Stimulated activated CD4-positive, alpha-beta T cell treated with anti-CD3 and anti-CD28 coated beads, Interleukin-1b, Interleukin-23, amount 100 ng/mL, for 1 hour (primary cell): ENCODE measurements at places on chromosomes 6 and 20.

GRCh38 chr20:53013847-53014246 is 41.7 kb downstream of the TSHZ2 start:
- no peak for DNase-seq

DNA sequence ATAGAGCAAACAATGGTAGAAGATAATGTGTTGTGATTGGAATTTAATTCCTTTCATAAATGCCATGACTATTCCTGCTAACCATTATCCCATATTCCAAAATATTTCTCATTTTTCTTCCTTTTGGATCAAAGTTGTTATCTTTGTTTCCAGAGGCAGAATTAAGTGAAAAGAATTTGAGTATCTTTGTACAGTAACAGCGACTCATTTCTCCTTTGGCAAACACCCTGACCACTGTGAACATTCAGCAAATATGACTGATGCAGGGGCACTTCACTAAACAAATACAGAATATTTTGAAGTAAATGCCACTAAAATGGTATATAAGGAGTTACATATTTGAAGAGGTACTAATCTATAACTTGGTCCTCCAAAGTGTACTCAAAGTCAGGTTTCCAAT is 105.0 kb upstream of the LAMP5 start:
- no peak for DNase-seq

DNA sequence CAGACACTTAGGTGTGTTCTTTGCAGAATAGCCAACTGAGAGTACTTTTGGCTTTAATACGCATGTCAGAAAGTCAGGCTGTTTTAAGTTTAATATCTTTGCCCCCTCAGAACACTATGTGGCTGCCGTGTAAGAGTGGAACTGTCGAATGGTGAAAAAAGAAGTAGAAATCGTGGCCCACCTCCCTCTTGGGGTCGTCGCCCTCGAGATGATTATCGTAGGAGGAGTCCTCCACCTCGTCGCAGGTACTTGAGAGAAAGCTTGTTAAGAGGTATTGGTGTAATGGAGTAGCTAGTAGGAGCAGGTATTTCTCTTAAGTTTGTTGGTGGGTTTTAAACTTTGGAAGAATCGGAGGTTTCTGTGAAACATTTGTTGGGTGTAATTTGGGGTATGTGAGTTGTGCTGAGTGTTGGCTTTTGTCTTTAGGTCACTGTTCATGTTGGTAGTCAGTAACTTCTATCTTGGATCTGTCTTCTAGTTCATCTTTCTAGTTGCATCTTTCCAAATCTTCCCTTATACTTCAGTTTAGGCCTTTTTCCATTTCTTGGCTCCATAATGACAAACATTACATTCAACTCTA is 4.7 kb downstream of the SRSF3 start:
- DNase-seq: no peak

- DNase-seq: no peak
Observed at GRCh38 chr6:158629367-158630221, 14.9 kb downstream of the DYNLT1 start.

DNA sequence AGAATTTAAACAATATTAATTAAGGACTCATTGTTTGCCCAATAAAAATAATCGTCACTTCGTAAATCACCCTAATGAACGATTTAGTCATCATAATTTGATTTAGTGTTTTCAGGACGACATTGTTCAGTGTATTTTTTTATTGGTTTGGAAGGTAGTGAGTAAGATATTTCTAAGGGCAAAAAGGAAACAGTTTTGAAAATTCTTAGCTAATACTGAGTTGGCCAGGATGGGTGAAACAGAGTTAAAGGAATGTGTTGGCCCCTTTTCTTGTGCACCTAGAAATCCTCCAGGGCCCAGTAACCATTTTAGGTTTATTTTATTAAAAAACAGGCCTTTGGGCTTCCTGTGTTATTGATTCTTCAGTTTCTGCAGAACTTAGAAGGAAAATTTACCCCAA is 25.3 kb downstream of the ANKS1A start:
- DNase-seq: no peak
